ENCODE measurements at places on chromosomes 13 and 19.
A peak's percentile ranks its signal among the peaks of the same experiment; 100 is the strongest.

- no peak overlapping the region for H3K27ac ChIP-seq
- peaks cover 17% of the 10 kb centered on the region for H3K4me1 ChIP-seq
- H3K4me3 ChIP-seq, result no peak overlapping the region
- H3K27me3 ChIP-seq, result no peaks in the 10 kb centered on the region
These were observed 2.0 kb downstream of the PALM start for GRCh38 chr19:710767-711166.

- H3K27me3 ChIP-seq, result no peaks in the 10 kb centered on the region
- no peak overlapping the region for H3K4me3 ChIP-seq
- H3K27ac ChIP-seq, result no peak overlapping the region
These were observed 984.1 kb downstream of the UQCRFS1 start for GRCh38 chr19:28228854-28229253.

DNA sequence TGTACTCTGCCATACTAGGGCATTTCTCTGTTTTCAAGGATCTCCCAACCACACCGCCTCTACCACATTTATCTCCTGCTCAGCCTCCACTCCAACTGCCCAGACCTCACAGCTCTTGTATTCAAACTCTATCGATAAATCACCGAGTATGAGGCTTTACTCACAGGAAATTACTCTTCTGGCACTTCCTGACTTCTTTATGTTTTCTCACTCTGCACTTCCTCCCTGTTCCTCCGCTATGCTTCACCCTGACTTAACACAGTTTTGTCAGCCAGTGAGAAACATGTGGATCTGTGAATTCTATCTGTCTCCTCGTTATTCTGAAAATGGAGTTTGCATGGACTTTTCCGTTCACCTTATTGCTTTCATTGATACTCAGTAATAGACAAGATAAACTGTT, 2.6 kb upstream of the CARD8 start:
- H3K4me3 ChIP-seq, result no peak overlapping the region
- no peaks in the 10 kb centered on the region for H3K27me3 ChIP-seq
- H3K27ac ChIP-seq, result no peak overlapping the region
- H3K4me1 ChIP-seq, result peaks cover 8% of the 10 kb centered on the region
- no peak for DNase-seq

DNA sequence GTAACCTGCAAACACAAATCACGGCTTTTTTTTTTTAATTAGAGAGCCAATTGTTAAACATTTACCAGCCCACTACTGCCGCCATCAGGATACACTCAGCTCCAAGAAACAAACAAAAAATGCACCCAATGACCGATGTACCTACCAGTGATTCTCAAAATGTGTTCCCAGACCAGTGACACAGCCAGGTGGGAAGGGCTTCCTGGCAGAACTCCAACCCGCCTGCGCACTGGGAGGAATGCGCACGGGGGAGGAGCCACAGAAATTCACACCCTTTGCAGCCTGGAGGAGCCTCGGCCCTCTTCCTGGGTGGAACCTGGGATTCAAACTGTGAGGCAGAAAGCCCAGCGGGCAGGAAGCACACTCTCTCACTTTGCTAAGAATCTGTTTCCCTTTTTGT, 255.9 kb downstream of the TBC1D4 start:
- H3K36me3 ChIP-seq, result no peaks in the 10 kb centered on the region
- H3K4me1 ChIP-seq, result no peaks in the 10 kb centered on the region
- no peak overlapping the region for H3K4me3 ChIP-seq
- no peak overlapping the region for H3K27ac ChIP-seq
- H3K27me3 ChIP-seq, result no peaks in the 10 kb centered on the region

DNA sequence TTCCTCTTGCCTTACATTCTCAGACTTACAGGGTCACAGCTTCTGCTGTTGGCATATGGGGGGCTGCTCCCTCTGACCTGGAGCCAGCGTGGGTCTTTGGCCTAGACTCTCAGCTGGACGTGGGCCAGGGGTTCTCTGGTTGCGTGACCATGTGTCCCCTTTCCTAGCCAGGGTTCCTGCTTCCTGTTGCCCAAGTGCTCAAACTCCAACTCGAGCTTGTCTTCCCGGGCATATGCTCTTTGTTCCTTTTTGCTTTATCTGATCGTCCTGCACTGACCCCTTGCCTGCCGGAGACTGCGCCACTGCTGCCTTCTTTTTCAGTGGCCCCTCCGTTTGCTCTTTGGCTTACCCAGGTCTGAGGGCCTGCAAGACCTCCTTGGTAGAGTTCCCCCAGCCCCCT, 25.3 kb upstream of the GPR183 start:
- no peaks in the 10 kb centered on the region for H3K4me1 ChIP-seq
- H3K4me3 ChIP-seq, result no peak overlapping the region
- H3K36me3 ChIP-seq, result peaks cover 3% of the 10 kb centered on the region
- no peak overlapping the region for H3K27ac ChIP-seq
- H3K27me3 ChIP-seq, result no peaks in the 10 kb centered on the region

DNA sequence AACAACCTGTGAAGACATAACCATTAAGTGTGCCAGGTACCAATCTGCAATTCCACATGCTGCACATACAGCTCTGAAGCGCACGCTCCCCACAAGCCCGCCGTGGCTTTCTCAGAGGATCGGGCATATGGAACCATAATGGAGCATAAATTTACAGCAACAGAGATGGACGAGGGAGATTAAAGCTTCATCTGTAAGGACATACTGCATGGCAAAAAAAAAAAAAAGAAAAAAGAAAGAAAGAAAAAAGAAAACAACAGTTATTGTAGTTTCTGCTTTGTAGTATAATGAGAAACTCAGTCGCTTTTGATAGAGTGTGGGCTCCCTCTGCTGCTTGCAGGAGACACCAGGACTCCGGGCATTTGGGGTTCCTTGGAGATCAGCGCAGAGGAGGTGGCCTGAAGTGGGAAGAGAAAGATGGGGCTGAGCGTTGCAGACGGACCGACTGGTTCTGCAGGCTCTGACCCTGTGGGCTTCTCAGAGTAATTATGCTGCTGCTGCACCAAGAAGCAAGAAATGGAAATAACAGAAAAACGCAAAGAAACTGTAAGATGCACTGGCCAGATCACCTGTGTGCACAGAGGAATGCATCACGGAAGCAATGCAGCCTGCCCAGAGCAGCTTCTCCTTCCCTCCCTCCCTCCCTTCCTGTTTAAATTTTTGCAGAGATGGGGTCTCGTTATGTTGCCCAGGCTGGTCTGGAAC, 10.8 kb upstream of the PDCD5 start:
- no peaks in the 10 kb centered on the region for H3K36me3 ChIP-seq
- H3K27ac ChIP-seq, result no peak overlapping the region
- peak; percentile 49 for DNase-seq
- peaks cover 2% of the 10 kb centered on the region for H3K27me3 ChIP-seq

Data from large intestine (tissue), 12 donors.